ENCODE measurements at places on chromosomes 6 and 20.

- DNase-seq = peak; percentile 85
Observed at GRCh38 chr6:116536216-116536621, 9.3 kb downstream of the TRAPPC3L start.

DNA sequence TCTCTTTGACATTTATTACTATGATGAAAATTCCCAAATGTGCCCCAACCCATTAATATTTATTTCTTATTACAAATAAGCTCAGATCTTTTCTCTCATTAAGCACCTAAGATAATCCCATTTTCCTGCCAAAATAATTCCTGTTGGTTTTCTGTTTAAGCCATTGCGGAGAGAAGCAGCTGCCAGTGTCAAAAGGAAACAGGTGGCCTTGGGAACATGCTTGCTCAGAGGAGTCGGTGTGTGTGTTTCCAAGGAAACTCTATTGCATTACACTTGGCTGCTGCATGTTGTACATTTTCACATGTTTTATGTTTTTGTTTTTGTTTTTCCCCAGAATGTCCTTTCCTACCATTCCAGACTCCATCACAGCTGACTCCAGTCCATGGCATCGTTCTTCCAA, 56.4 kb downstream of the CD24 start:
- no peak for DNase-seq

DNA sequence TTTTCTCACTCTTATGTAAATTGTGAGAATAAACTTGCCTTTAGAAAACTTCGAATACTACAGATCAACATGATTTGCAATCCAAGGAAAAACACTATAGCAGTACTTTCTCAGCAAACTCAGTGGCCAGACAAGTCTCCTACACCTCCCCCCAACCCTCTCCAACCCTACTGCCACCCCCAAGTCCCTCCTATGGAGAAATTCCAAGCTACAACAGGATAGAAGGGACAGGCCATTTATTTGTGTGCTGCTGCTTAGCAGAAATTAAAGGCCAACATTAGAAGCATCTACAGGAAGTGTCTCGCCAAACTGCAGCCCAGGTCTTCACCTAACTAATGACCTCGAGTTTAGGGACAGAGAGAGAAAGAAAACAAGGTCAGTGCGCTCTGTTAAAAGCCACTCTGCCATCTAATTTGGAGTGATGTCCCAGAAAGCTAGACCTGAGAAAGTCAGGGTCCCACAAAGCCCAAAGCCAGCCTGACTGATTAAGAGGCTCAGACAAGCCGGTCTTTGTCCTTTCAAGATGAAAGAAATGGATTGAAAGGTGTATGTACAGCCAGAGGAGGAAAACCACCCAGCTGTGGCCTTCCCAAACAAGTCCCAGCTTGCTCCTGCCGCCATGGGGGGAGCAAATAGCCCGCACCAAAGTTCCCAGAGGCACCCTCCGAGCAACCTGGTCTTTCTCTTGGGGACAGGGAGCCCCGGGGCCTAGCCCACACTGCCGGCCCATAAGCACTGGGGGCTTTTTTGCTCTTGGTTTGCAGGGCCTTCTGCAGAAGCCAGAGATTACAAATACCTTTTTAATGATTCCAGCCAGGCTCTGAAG, 3.4 kb downstream of the BMP7 start:
- no peak for DNase-seq

GRCh38 chr6:47964969-47965368, 146.0 kb downstream of the PTCHD4 start:
- DNase-seq = no peak

GRCh38 chr6:83633149-83633548, 75.8 kb downstream of the SNAP91 start:
- no peak for DNase-seq

- no peak for DNase-seq
Observed at GRCh38 chr20:25285856-25286798, 38.2 kb downstream of the PYGB start.

DNA sequence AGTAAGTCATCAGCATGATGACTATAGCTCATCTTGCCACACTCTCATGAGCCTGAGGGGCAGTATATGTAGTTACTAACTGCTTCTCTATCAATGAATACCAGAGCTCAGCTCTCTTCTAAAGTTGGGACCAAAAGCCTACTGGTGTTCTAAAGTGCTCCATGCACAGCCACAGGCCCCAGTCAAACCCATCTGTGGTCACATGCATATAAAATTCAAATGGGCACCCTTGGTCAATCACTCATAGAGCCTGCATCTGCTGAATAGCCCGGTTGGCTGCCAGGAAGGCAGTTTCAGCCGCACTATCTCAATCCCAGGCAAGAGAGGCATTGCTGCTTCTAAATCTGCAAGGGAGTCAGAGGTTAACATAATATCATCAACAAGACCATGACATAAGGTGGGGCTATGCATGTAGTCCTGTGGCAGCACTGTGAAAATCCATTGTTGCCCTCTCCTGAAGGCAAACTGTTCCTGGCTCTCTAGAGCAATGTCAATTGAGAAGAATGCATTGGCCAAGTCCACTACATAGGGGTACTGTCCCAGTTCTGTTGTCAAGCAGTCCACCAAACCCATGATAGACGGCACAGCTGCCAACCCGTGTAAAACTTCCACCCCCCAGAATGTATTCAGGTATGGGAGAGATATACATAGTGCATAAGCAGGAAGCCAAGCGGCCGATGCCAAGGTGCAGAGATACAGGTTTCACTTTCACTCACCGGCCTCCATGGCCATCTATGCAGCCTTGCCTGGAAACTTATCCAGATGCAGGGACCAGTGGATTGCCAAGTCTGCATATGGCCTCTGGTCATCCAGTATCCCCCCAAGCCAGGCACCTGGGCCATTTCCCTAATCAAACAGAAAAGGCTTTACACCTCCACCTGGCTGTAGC, 76.2 kb downstream of the ALDH8A1 start:
- DNase-seq = no peak

GRCh38 chr20:48142516-48142773, 357.2 kb upstream of the SULF2 start:
- no peak for DNase-seq

GRCh38 chr6:163147994-163148393, 266.5 kb upstream of the QKI start:
- DNase-seq = no peak

- DNase-seq = peak; percentile 36
Observed at GRCh38 chr6:49462071-49462470, 982 bp downstream of the MMUT start.

GRCh38 chr6:45896783-45897441, 118.7 kb downstream of the CLIC5 start:
- no peak for DNase-seq

Measured in OCI-M1 (cell line).